ENCODE measurements at places on chromosomes 2 and 18.

- DNase-seq = no peak
Observed at GRCh38 chr18:49731860-49732311, 81.4 kb downstream of the ACAA2 start.

DNA sequence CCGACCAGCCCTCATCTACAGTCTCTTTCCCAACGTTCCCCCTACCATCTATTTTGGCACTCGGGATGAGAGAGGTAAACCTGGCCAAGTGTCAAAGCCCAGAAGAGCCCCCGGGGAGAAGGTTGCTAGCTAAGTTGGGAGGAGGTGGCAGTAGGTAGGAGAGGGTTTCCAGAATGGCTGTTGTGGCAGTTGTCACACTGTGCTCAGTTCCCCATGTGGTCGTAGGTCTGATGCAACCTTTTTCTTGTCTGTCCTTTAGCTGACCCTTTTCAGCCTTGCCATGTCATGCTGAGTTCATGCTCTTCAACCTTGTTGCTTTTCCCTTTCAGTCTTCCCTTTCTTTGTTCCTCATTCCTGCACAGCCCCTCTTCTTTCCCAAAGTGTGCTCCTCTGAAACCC, 34.5 kb downstream of the TTLL4 start:
- DNase-seq = no peak

- no peak for DNase-seq
Observed at GRCh38 chr18:27966881-27967280, 210.0 kb downstream of the CDH2 start.

DNA sequence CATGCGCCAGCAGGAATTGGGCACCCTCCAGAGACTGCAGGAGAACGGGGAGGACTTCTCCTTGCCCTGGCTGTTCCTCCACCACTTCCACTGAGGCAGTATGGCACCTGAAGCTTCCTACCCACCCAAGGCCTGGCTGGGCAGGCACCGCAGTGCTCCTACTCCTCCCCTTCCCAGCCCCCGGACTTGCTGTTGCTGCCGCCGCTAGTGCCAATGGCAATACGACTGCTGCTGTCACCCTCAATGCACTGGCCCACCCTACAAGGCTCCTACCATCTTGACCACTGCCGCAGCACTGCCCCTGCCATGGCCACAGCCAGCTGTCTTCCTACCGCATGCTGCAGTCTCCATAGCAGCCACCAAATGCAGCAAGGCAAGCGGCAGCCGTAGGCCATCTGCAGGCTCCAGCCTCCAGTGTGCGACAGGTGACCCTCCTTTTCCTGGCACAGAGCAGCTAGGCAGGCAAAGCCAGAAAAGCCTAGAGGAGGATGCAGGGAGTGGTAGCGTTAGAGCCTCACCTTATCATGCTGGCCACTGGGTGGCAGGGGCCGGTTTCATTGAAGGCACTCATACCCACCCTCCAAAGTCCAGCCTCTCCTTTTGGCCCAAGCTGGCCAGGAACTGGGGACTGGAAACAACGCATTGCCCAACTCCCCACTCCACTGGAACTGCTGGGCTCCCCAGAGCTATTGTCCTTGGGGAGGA, 47.4 kb upstream of the ANKRD62 start:
- DNase-seq = no peak

DNA sequence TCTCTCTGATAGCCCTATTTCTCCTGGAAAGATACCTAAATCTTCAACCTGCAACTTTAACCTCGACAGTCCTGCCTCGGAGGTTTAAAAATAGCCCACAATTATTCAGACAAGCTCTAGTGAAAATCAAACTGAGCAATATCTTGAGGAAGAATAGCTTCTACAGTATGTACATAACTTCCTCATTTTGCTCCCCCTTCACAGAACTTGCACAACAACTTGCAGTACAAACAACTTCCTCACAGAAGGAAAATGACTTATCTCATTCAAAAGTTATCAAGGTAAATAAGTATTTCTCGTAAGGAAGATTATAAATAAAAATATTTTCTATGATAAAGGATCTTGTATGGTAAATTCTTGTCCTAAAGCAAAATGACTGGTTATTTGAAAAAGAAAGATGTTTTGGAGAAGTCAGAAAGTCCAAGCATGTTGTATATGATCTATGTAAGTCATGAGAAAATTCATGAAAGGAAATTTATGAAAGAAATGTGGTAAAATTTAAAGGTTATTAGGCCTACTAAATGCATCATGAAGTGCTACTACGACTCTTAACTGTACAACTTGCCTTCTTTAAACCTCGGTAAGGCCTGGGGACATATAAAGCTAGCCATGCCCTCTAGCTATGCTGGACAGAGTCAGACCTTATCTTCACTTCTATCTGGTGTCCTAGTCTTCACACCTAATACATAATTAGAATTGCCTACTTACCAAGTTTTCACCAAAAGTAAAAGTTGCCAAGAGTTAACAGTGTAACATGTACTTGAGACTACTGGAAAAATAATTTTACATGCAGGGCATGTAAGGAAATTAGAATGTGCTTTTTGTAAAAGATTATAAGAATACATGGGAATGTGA, 394.5 kb downstream of the DLGAP1 start:
- DNase-seq = no peak

GRCh38 chr2:102179061-102179460, 7.8 kb upstream of the IL1RL2 start:
- DNase-seq = no peak

DNA sequence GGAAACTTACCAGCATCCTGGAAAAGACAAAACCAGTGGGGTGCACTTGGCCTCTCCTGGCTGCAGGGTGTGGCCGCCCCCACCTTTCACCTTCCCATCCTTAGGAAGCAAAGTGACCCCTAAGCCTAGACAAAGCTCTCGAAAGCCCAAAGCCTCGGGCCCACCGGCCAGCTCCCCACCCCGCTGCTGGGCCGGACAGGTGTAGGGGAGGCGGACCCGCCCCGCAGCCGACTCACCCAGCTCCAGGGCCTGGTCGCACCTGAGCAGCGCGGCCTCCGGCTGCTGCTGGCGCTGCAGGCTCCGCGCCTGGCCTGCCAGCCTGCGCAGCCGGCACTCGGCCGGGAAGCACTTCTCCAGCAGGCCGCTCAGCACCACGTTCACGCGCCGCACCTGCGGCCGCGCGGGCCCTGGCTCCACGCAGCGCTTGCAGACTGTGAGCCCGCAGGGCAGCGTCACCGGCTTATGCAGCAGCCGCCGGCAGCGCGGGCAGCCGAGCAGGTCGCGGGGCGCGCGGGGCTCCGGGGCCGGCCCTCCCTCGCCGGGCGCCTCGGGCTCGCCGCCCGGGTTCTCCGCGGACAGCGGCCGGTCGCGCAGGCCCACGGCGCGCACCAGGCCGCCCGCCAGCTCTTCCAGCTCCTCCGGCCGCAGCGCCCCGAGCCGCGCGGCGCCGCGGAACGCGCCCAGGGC, 979 bp downstream of the LONRF2 start:
- DNase-seq = no peak

DNA sequence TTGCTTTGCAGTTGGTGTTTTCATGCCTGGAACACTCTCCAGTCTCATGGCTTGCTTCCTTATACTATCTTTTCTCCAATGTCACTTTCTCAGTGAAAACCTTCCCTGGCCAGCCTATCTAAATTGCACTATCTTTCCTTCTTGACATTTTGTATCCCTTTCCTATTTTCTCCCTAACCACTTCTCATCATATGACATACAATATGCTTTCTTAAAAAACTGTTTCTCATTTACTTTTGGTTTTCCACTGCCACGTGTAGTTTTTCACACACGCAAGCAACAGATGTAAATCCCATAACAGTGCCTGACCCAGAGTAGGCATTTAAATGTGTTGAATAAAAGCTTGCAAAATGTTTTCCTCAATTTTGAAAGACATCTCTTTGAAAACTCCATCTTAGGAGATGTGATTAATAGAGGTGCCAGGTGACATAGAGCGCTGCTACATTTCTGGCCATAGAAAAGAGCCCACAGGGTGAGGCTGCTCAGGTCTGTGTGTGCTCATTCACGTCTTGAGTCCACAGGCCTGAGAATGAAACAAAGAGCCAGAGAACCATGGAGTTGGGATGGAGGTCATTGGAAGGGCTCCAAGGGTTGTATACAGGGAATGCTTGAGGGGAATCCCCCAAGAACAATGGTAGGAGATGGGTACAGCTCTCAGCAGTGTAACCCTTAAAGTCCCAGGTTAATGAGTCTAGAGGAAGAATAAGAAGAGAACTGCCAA, 12.7 kb downstream of the ZNF24 start:
- no peak for DNase-seq

GRCh38 chr2:160406591-160407392, 86.8 kb downstream of the RBMS1 start:
- peak; percentile 51 for DNase-seq

GRCh38 chr18:77144046-77144445, 11.5 kb upstream of the MBP start:
- no peak for DNase-seq

- DNase-seq = no peak
Observed at GRCh38 chr18:48914581-48915251, 36.0 kb downstream of the SMAD7 start.

GRCh38 chr18:12890964-12891363, 6.9 kb upstream of the PTPN2 start:
- no peak for DNase-seq

DNA sequence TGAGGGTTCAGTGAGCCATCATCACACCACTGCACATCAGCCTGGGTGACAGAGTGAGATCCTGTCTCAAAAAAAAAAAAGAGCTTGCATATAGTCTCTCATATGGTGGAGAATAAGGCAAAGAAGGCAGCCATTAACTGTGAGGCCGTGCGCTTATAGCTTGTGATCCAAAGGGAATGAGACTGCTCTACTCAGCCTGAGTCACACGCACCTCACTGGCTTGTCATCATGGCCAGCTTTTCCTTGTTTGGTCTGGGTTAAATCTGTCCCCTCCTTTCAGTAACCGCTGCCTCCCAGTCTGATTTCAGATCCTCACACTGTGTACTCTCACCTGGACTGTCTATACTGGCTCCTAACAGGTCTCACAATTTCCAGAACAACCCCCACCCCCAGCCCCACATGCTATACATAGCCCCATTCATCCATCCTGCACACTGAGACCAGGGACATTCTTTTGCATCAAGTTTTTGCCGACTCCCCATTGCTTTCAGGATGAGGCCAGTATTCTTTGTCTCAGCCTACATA, 35.3 kb upstream of the ANKRD44 start:
- no peak for DNase-seq

- DNase-seq = no peak
Observed at GRCh38 chr2:48519593-48519992, 10.4 kb upstream of the STON1 start.

DNA sequence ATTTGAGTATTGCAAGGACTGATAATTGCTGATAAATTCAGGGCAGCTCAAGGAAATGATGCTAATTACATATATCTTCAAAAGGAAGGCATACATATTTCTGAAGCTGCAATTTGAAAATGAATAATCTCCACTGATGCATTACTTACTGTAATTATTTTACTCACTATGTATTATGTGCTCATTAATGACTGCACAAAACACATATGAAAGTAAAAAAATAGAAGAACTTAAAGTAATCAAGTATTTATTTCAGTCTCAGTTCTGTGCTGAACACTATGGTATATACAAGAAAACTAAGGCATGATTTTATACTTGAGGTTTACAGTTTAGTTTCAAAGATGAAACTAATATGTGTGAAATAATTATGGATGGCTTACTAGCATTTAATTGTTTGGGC, 9.3 kb downstream of the ACTR3 start:
- no peak for DNase-seq

DNA sequence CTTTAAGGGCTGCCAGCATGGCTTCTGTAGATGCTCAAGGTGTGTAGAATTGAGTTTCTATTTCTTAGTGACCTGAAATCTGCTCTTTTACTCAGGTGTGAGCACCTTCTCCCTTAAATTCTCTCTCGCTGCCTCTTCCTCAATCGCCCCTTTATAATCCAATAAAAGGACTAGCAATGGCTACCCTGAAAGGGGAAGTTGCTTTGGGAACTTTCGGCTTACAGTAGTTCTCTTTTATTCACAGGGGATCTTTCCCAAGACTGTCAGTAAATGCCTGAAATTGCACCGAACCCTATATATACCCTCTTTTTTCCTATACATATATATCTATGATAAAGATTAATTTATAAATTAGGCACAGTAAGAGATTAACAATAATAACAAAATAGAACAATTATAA, 121.8 kb downstream of the ACTR3 start:
- DNase-seq = no peak

GRCh38 chr2:11743366-11743765, 3.1 kb upstream of the LPIN1 start:
- DNase-seq = no peak

DNA sequence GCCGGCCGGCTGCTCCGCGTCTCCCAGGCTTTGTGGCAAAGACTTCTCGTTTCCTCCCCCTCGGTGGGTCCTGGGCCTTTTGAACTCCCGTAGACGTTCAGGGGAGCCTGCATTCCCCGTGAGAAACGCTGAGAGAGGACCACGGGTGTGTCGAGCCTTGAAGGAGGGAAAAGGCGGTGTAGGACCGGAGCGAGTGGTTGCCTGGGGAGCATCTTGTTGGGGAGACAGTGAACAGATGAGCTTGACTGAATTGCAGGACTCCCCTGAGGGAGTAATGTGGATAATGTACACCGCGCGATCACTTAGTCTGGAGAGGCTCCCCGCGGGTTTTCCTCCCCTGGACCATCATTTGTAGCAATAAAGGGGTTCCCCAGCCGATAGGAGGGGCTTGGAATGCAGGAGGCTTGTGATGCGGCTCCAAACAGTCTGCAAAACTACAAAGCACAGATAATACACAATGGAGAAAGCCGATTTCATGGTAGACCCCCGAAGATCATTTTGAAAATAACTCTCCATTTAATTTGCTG, 769 bp downstream of the ALMS1 start:
- no peak for DNase-seq

GRCh38 chr2:47295131-47295980, 107.6 kb upstream of the MSH2 start:
- DNase-seq = no peak

DNA sequence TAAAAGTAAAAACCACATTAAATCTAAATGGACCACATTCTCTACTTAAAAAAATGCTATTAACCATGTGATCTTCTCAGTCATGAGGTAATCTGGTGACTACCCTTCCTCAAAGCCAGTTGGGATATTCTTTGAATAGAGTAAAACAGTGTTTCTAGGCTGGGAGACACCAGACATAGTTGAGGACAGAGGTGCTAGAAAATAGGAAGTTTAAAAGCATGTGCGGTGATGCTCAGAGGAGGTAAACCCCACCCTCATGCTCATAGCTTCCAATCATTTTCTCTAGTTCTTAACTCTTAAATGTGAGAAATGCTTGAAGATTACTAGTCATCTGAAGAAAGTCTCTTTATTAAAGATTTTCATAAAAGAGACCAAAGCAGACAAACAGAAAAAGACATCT, 30.7 kb upstream of the ELAC1 start:
- no peak for DNase-seq

- DNase-seq = no peak
Observed at GRCh38 chr18:48356151-48356745, 52.9 kb downstream of the ZBTB7C start.

Data from central memory CD8-positive, alpha-beta T cell (primary cell).